ENCODE measurements at places on chromosomes 16 and 17.

DNA sequence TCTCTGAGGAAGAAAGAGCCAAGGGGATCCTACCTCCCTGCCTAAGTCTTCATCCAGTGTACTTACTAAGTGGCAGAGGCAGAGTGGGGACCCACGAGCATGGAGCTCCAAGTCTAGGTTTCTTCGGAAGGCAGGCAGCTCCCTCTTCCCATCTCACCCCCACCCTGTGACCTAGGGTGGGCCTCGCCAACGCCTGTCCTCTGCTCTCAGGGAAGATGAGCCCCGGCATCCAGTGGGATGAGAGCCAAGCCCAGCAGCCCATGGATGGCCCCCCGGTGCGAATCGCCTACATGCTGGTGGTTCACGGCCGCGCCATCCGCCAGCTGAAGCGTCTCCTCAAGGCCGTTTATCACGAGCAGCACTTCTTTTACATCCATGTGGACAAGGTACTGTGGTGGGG, 8.3 kb downstream of the XYLT2 start:
- no peak for DNase-seq

DNA sequence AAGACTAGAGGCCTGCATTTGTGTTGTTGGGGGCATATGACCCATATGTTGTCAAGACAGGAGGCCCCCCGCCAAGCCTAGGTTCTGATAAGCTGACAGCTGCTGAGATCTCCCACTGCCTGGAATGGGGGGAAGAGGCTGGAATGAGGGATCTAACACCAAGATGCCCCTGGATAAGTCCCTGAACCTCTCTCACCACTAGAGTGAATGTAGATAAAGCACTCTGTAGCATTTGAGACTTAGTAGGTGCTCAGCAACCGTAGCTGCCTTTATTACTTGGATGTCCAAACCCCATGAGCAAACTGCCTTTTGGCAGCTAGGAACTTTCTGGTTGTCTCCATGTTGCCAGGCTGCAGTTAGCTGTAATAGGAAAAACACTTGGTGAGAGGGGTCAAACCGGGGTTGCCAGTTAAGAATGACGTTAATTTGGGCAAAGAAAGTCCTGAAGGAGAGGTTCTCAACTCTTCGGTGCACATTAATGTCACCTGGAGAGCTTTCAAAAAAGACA, 4.4 kb upstream of the RASL10B start:
- no peak for DNase-seq

DNA sequence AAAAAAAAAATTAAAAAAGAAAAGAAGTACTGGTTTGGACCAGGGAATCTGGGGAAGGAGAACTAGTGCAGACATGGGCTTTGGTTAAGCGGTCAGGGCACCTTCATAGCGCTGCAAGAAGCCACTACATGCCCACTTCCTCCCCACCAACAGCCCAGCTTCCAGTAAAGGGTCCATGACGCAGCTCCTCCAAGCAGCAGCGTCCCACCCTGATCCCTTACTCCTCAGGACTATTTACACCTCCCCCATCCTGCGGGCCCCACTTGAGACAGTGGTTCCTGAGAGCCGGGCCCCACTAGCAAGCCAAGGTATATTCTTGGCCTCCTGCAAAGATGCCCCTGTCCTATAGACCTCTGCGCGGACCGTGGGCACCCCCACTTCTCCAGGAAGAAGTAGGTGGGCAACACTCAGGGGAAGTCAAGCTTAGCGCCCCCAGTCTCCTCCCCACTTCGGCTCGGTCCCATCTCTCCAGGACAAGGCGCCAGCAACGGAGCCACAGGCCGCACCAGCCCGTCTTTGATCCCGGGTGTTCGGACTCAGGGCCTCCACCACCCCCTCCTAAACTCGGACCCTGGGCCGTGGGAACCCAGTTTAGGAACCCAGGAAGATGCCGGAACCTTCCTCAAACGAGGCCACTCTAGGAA, 913 bp upstream of the PRR14 start:
- DNase-seq = no peak

DNA sequence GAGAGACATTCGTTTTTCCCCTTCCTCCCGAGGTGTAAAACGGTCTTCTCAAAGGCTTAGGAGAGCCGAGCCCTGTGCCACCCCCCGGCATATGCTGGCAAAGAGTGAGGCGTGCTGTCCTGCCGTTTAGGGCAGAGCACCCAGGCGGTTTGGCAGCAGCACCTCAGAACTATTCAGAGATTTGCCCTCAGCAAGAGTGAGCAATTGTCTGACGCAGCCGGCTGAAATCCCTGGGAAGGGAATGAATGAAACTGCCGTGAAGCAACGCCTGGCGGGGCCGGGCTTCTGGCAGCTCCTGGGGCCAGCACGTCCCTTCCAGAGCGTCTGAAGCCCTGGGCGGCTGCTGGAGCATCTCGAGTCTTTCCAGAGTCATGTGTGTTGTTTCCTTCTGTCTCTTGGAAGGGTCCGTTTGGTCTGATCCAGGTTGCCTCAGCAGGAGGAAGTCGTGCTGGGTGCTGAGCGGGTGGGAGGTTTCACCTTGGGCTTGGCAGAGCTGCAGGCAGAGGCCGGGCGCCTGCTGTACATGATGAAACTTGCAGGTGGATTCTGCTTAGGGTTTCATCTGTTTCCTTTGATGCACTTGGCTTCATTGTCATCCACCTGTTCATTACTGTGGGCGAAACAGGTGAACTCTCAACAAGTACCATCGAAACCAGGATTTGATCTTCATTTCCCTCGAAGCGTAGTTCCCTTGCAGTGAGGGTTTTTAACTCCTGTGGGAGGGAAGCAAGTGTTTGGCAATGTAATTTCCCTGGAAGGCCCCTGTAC, 35.4 kb downstream of the TBCD start:
- peak; percentile 62 for DNase-seq

GRCh38 chr17:29212681-29213121, 32.5 kb upstream of the MYO18A start:
- DNase-seq = no peak

DNA sequence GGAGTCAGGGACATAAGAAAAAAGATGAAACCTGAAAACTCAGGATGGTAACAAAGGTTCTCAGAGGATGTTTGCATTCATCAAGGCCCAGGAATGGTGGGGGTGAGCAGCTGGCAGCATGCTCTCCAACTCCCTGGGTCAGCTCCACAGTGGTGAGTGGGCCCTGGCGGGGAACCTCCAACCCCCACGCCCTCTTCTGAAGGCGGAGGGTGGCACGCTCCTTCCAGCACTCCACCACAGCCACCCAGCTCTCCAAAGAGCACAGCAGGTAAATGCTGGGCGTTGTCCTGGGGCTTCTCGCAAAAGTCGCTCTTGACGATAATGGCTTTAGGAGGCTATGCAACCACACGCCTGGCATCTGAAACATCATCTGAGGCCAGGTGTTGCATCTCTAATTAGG, 173.8 kb downstream of the C16orf78 start:
- no peak for DNase-seq

DNA sequence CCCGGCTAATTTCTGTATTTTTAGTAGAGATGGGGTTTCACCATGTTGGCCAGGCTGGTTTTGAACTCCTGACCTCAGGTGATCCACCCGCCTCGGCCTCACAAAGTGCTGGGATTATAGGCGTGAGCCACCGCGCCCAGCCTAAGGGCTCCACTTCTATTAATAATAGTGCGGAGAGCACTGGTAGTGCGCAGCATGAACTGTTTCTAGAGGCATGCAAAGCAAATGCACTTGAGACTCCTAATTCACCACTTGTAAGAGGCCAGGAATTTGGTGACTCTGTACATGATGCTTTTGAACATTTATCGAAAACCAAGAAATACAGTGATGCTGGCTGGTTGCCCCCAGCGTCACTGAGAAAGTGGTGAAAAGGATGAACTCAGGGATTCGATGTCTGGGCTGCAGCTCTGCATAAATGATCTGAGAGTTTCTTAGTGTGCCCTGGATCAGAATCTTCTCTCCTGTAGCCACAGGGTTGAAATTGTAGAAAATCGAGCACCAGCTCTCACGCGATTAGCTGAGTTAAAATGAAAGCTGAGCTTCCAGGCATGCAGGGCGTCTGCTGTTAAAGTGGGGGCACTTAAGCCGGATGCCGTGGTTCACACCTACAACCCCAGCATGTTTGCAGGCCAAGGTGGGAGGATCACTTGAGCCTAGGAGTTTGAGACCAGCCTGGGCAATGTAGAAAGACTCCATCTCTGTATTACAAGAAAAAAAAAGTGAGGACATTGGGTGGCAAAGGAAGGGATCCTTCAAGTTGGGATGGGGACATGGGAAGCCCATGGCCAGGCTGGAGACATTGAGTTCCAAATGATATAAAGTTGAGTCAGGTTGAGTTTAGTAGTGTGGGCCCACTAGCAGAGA, 4.8 kb downstream of the RNF213 start:
- DNase-seq = no peak

- DNase-seq = peak; percentile 15
Measured at GRCh38 chr17:39660397-39661385, 4.5 kb upstream of the TCAP start.

DNA sequence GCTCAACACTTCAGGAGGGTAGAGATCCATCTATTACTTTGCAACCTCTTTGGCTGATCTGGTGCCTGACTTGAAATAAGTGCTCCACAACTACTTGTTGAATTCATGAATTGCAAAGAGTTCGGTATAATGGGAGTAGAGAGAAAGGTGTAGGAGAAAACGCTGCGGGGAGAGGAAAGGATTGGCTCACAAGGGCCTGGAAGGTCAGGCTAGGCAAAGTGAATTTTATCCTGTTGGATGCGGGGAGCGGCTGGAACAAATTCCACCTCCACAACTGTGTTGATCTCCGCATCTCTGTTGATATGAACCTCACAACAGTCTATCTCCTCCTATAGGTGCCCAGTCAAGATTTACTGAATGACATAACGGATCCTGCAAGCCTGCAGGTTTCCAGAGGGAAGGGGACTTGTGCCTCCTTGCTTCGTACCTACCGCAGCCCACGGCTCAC, 684 bp downstream of the SLX4 start:
- DNase-seq = no peak

GRCh38 chr17:5472511-5472910, 3.7 kb upstream of the DHX33 start:
- peak; percentile 61 for DNase-seq

GRCh38 chr17:82598256-82599119, 49.8 kb downstream of the WDR45B start:
- peak; percentile 69 for DNase-seq

GRCh38 chr17:80759377-80759673, 214.7 kb downstream of the RPTOR start:
- DNase-seq = no peak

DNA sequence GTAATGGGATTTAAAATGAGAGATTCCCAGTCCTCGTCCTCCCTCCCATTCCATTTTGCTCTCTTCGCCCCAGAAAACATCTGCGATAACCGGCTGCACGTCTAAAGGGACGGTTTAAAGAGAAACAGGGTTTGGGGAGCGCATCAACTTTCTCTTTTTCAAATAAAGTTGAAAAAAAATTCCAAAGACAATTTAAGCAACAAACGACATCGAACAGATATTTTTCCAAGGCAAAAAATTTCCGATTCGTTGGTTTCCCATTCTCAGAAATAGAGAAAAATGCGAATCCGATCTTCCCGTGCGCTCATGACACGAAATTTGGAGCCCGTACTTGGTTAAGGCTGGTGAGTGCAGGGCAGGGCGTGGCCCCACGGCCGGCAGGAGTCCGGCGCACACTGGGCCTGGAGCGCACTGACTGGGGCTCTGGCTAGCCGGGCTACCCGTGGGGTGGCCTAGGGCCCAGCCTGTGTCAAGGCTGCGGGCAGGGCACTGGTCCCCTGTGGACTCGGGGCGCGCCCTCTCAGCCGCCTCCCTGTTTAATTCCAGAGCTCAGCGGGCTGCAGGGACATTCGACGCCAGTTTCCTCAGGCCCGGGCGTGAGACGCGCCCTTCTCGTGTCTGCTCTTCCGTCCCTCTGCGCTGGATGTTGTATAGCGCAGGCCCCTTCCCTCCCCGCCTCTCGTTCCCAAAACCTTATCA, 17.9 kb upstream of the ZFHX3 start:
- DNase-seq = no peak

DNA sequence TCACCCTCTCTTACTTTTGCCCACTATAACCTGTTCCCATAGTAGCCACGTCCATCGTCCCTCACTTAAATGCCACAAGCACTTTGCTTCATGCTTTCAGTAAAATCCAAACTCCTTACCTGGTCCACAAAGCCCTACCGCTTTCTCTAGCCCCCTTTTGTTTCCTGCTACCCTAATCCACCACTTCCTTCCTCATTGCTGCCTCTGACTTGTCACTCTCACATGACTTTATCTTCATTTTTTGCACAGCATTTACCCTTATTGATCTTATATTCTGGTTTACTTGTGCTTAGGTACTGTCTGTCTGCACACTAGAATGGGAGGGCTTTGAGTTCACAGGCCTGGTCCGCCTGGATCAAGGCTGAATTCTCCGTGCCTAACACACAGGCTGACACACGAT, 340.0 kb downstream of the XYLT1 start:
- DNase-seq = no peak

- no peak for DNase-seq
Measured at GRCh38 chr16:13083681-13084080, 182.3 kb downstream of the SHISA9 start.

GRCh38 chr17:10048629-10049350, 143.7 kb upstream of the RCVRN start:
- DNase-seq = no peak

Data from amniotic epithelial cell (primary cell).